CD8-positive, alpha-beta memory T cell (primary cell): ENCODE measurements at places on chromosomes 5 and 9. TPM values are rescaled to one million over a fixed set of nuclear protein-coding genes. Genes with fewer than 3 reads are reported as not detected.

- DNase-seq = no peak
These were observed 44.7 kb upstream of the LMX1B start for GRCh38 chr9:126569036-126569435.

DNA sequence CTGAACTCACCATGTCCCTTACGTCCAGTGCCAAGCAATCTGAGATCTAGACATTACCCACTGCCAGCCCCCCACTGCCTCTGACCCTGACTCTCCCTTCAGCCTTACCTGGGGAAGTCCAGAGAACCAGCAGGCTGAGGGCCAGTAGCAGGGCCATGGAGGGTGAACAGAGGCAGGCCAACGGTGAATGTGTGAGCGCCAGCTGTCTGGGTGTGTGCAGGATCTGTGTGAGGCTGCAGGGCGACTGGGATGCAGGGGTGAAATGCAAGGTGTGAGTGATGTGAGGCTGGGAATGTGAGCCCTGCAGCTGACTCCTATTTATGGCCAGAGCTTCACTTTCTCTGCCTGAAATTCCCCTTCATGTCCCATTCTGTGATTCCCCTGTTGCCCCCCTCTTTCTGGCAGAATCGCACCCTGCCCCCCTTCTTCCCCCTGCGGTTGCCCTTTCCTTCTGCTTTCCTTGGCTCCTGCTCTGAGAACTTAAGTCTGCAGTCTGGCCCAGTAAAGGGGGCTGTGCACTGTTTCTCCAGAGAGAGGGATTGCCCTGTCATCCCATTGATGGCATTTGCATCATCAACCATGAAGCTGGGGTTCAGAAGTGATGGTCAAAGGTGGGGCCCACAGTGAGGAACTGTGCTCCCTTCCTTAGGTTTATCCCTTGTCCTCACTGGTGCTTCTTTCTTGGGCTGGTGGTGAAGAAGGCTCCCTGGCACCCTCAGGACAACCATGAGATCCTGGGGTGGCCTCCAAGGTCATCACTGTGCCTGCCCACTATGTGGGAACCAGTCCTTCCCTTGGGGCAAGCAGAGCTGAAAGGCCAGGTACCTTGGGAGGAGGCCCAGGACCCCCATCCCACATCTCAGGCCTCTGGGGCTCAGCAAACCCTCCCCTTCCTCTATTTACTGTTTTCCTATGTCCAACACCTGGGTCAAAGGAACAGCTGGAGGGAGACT lies at the start of gene CCL19:
Gene CCL19, minus strand, starts transcription at position 294 of the 953 bp plus-strand sequence. Its CDS starts 137 bp downstream, at position 157.
- DNase-seq = no peak

ALDH1A1 gene
- total RNA-seq = 0.26 TPM

DDX4 gene
- total RNA-seq = not detected
